ENCODE measurements at places on chromosomes 6 and 20.
A peak's percentile ranks its signal among the peaks of the same experiment; 100 is the strongest.

- no peak for DNase-seq
Measured at GRCh38 chr6:12190252-12190651, 99.9 kb upstream of the EDN1 start.

- no peak for DNase-seq
Measured at GRCh38 chr6:162442687-162443086, 284.9 kb downstream of the PRKN start.

DNA sequence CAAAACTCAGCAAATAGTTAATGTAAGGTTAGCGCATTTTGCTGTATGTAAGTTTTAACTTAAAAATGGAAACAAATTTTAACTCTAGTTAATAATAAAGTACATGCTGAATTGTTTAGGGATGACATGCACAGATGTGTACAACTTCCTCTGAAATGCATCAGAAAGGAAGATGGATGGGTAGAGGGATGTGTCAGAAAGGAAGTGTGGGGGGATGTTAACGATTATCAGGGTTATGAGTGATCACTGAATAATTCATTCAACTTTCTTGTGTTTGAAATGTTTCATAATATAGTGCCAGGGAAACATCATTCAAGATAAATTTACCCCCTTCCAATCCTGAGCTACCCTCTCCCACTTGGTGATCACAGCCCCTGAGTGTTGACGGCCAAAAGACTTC, 87.6 kb downstream of the FOXA2 start:
- DNase-seq = no peak

DNA sequence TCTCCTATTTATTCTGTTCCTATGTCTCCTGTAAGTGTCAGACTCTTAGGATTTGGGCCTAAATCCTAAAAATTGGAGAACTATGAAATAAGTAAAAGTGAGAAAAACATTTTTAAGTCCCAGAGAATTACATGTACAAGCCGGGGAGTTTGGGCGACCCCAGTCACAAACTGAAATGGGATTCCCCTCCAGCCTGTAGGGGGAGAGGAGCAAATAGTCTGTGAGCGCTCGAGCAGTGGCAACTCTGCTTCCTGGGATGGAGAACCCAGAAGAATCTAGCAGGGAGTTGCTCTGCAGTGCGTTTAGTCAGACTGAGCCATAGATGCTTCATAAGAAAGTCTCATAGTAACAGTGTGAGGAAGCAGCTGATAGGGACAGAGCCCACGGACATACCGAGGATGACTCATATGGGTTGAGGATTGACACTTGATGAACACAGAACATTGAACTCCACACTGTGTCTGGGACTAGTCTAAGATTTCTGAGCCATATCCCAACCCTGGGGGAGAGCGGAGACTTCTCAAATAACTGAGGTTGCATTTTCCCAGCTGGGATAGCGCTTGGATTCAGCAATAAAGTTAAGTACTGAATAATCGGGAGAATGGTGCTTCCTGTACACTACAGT, 437.2 kb downstream of the BCKDHB start:
- DNase-seq = peak; percentile 74

DNA sequence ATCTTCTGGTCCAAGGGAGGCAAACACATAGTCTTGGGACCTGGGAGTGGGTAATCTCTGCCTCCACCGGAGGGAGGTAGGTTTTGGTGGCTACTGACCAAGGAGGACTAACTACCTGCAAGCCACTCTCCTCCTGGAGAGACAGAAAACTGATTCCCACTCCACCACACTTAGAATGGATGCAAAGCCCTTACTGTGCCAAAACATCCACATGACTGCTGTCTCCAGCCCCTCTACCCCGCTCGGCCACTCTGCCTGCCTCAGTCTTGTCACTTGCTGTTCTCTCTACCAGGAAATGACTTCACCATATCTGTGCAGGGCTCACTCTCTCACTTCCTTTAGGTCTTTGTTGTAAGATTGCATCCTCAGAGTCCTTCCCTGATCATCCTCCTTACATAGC, 129.5 kb upstream of the ARG1 start:
- DNase-seq = no peak

DNA sequence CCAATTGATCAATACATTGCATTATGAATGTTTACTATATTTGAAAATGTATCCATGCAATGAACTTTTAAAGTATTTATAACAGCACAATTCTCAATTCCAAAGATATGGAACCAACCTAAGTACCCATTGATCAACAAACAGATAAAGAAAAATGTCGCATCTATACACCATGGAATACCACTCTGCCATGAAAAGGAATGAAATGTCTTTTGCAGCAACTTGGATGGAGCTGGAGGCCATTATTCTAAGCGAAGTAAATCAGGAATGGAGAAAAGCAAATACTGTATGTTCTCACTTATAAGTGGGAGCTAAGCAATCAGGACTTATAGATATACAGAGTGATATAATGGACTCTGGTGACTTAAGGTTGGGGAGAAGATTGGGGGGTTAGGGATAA, 22.9 kb downstream of the SRPK1 start:
- no peak for DNase-seq

GRCh38 chr6:170371080-170371479, 64.5 kb downstream of the FAM120B start:
- no peak for DNase-seq

- DNase-seq = no peak
Measured at GRCh38 chr20:25282796-25283195, 34.9 kb downstream of the PYGB start.

DNA sequence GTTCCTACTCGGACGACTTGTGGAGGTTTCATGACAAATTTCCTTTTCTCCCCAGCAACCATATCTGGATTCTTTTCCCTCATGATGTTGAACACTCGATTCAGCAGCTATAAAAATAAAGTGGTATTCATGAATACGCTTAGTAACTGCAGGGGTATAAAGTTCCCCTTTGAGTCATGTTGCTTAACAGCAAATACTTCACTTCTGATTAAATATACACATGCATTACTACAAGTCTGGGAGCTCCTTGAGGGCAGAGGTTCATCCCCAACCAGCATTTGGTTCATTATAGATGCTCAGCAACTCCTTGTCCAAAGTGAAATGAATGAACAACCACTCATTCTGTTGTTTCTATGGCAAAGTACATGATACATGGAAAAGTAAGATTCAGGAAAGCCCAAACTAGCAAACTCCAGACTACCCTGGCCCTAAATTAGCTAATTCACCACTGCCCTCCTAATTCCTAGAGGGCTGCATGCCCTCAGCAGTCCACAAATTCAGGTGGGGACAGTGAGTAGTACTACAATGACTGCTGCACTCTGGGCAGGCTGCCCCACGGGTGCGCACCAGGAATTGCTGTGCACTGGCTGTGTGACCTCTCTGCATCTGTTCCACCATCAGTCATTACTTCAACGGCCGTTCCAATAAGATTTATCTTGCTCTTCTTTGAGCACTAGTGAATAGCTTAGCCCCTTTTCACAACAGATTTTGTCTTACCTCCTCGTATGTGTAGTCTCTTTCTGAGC, 15.2 kb downstream of the EIF2S2 start:
- DNase-seq = no peak

DNA sequence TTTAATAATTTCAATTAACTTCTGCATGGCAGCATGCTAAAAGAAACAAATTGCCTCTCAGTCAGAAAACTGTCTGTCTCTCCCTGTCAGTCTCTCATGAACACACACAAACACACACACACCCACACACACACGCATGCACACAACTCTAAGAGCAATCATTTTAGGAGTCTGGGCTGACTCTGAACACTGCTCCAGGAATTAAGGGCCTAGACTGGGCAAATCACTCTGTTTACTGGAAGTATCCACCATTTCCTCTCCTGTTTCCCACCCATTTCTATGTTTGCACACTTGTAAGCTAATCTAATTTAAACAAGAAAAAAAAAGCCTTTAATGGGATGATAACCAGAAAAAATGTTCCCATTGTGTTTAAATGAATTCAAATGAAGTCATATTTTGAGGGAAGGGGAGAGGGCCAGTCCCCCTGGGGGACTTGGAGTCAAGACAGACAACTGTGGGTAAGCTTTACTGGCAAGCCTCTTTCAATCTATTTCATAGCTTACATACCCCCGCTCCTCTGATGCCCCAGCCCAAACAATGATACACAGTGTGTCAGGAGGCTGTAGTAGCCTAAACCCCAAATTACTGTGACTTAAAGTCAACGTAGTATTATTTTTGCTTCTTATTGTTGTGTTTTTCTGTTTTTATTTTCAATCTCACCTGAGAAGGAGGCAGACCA, 447.8 kb upstream of the FLRT3 start:
- no peak for DNase-seq

- DNase-seq = no peak
Measured at GRCh38 chr20:43993560-43993959, 78.9 kb downstream of the TOX2 start.

GRCh38 chr6:168264593-168265335, 54.8 kb downstream of the DACT2 start:
- DNase-seq = no peak

GRCh38 chr20:57908704-57909630, 199.2 kb upstream of the PMEPA1 start:
- no peak for DNase-seq

GRCh38 chr6:159875194-159875593, 15.6 kb upstream of the MAS1 start:
- no peak for DNase-seq

DNA sequence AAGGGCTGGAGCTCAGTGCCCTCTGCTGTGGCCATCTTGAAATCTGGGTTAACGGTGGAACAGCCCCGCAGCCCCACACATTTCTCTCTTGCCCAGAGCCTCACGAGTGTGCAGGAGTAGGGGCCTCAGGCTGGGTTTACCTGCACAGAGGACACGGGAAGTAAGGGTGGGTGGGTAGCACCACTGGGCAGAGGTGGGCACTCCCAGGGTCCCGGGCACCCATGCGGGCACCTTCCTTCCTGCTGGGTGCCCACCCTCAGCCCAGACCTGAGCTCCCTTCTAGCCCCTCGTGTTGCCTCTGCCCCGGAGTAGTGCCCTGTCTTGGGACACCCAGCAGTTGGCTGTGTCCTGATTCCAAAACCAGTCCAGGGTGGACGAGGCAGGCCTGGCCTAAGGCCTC, 11.2 kb downstream of the COL9A3 start:
- DNase-seq = no peak
